CD14-positive monocyte (primary cell): ENCODE measurements at places on chromosomes 7 and 10. TPM values are rescaled to one million over a fixed set of nuclear protein-coding genes. Genes with fewer than 3 reads are reported as not detected.

DNA sequence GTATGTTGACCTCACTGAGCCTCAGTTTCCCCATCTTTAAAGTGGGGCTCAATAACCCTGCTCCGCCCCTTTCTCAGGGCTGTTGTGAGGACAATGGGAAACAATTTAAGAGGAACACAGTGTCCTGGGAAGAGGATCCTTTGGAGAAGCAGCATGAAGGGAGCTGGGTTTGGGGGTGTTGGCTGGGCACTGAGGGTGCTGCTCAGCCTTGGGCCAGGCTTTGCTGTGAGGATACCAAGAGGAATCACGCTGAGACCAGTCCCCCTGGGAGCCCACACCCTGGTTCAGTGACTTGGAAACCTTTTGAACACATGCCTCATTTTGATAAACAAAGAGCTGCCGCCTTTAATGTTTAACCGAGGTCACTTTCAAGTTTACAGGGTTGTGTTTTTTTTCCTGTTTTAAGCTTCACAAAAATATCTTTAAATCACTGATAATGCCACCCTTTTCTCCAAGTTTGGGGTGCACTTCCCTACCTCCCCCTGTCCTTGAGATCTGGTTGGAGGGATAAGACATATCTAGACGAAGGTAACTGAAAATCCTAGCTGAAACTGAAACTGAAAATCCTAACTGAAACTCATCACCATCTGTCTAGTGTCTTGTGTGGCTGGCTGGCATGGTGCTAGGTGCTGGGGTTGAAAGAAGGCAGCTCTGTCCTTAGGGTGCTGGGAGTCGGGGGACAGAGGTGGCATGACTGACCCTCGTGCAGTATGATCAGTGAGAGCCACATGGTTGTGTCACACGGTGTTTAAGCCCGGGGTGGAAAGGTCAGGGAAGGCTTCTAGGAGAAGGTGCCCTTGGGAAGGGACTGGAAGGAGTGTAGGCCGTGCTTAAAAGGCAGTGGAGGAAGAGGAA is 27.7 kb downstream of the ZNF775 start:
- no peak for DNase-seq

GRCh38 chr7:45407730-45408408 is 166.3 kb upstream of the ADCY1 start:
- no peak for DNase-seq

DNA sequence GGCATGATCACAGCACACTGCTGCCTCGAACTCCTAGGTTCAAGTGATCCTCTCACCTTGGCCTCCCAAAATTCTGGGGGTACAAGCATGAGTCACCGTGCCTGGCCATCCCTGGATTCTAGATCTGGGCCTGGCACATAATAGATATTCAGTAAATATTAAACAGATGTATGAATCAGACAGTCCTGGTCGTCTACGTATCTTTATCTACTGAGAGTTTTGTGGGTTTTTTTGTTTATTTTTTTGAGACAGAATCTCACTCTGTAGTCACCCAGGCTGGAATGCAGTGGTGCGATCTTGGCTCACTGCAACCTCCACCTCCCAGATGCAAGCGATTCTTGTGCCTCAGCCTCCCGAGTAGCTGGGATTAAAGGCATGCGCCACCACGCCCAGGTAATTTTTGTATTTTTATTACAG is 24.3 kb upstream of the ITGB1 start:
- DNase-seq: no peak

- no peak for DNase-seq
Measured at GRCh38 chr10:89651916-89652573, 7.0 kb upstream of the PANK1 start.

DNA sequence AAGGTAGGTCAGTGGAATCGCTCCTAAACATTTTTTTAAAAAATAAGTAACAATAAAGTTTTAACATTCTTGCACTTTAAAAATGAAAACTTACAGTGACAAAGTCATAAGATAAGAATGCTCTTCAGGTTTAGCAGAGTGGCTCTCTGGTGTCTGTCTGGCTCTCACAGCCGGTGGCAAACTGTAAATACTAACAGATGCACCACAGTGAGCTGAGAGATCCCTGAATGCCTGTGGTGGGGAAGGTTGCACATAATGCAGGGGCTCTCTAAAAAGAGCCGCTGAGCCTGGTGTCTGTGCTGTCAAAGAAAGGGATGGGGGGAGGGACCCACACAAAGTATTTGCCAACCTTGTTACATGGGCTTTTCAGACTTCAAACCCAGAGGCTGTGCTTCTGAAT is 498.3 kb downstream of the CCSER2 start:
- no peak for DNase-seq

DNA sequence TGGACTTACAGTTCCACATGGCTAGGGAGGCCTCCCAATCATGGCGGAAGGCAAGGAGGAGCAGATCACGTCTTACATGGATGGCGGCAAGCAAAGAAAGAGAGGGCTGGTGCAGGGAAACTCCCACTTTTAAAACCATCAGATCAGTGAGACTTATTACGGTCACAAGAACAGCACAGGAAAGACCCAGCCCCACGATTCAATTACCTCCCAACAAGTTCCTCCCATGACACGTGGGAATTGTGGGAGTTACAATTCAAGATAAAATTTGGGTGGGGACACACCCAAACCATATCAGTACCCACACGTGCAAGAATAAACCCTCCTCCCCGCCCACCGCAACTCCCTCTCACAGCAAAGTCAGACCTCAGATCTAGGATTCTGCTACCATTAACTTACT is 4.5 kb upstream of the AIFM2 start:
- DNase-seq: no peak

GRCh38 chr10:111370101-111370500 is 293.3 kb downstream of the ADRA2A start:
- DNase-seq: no peak

- no peak for DNase-seq
Measured at GRCh38 chr10:78944723-78945312, 123.9 kb upstream of the ZMIZ1 start.

DNA sequence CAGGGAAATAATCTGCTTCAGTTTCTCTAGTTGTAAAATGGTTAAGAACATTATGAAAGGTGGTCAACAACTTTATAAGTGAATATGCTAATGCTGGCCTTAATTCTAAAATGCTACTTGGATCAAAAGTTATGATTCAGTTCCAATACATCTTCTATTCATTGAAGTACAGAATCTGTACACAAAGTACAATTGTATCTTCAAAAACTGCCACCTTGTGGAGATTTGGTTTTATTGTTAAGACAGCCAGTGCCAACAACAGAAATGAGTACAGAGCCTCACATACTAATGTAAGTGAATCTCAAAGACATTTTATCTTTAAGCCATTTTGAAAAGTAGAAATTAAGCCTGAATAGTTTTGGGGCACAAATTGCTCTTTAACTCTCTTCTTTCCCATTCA is 194.0 kb downstream of the CFTR start:
- no peak for DNase-seq

- DNase-seq: no peak
Measured at GRCh38 chr10:71143170-71143569, 69.2 kb upstream of the UNC5B start.

DNA sequence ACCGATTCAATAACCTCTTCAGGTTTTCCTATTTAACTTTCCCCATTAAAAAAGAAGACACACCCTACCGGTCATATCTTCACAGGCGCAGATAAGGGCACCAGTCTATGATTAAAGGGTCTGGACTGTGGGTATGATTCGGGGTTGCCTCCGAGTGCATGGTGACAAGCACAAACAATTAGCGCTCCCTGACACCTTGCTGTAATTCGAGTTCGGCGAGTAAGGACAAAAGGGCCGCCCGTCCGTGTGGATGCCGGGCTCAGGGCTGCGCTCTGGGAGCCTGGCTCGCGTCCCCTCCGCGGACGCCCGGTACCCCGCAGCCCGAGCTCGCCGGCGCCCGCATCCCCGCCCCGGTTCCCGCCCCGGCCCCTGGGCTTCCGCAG is 111.9 kb upstream of the RHEB start:
- DNase-seq: peak; percentile 7

DNA sequence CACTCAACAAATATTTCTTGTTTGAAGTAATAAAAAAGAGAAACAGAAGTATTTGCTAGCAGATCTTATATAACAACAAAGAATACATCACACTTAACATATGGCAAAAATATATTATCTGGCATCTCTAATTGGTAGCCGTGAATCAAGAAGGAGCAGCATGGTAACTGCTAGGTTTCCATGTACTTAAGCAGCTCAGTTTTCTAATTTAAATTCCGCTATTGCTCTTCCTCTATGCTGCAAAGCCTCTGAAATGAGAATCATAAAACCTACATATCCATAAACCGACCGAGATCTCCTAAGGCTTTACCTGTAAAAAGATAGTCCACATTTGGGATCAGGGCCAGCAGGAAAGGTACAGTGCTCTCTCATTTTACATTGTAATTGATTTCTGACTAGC is 76.6 kb upstream of the PTPRZ1 start:
- no peak for DNase-seq

- DNase-seq: peak; percentile 47
Measured at GRCh38 chr7:26500749-26501352, 209.2 kb downstream of the SNX10 start.

GRCh38 chr10:68239596-68240150 is 7.8 kb upstream of the ATOH7 start:
- no peak for DNase-seq

DNA sequence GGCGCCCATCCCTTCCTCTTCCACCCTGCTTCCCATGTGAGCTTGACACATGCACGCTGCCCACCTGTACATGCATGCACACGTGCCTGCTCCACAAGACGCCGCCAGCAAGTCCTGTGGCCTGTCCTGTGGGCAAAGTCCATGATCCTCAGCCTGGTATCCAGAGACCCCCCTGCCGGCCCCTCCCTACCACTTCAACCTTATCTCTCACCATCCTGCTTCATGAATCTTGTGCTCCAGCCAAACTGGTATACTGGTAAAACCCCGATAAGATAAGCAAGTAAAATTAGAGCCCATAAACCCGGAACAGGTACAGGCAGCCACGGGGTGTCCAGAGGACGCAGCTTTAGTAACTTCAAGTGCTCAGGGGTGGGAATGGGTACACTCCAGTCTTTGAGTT is 11.8 kb upstream of the TBXAS1 start:
- DNase-seq: no peak

DNA sequence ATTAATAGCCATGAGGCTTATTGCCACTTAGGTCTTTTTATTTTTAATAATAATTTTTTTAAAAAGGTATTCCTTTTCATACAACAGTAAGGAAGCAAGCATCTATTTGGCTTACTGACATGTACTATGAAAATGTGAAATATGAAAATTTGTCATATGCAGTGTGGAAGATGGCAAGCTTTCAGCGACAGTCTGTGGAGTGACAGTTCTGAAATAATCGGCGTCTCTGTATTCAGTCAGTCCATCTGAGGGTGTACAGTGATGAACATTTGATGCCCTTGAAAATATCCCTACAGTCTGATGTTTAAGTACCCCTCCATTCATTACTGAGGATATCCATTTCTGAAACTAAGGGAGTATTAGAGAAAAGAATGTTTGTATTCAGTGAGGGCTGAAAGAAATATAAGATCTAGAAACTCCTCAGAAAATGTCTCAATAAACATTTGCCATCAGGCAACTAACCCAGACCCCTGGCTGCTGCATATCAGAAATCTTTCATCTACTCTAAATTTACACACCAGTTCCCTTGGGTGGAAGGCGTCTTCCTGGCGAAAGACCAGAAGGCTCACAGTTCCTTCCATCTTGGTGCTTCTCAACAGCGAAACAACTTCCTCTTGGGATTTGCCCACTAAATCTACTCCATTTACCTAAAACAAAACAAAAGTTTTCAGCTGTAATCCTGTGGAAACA is 440.6 kb downstream of the PARD3 start:
- DNase-seq: no peak

GRCh38 chr10:11724938-11725776 is 17.0 kb upstream of the ECHDC3 start:
- peak; percentile 27 for DNase-seq

- DNase-seq: no peak
Measured at GRCh38 chr7:42022791-42023190, 214.2 kb downstream of the GLI3 start.

DNA sequence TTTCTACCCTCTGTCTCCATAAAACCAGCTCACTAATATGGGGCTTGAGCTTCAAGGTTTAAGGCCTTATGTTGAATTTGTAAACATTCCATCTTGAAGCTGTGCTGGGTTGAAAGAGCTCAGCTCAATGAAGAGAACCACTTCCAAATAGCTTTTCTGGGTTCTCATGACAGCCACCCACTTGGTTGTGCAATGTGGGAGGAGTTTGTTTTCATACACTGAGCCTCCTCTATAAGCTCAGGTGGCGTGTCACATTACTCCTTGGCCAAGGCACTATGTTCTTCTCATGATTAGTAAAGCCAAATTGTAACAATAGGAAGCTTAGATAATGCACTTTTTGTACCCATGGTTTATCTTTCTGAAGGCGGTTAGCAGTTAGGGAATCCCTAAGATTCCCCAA is 265.6 kb downstream of the PTEN start:
- DNase-seq: no peak

DNA sequence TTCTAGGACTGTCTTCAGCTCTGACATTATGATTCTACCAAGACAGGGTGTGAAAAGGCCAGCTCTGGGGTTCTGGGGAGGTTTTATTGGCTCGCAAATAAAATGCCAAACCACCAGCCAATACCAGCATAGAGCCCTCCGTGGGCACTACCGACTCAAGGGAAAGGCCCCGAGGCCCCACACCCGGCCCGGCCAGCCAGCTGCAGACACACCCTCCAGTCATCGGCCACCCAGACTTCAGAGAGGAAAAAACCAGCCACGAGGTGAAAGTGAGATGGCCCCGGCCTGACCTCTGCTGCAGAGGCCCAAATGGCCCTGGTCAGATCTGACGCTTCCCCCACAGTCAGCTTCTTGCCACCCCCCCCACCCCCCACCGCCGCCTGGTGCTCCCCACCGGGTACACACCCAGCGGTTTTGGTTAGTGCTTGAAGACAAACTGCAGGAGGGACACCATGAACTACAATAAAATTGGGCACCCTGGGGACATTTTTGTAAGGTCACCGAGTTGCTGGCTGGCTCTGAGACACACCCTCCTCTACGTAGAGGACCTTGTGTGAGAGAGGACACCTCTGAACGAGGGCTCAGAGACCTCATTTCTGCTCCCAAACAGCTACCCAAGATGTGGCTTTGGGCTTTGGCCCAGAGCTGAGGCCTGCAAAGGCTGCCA is 79.9 kb downstream of the PRKAG2 start:
- peak; percentile 77 for DNase-seq

DNA sequence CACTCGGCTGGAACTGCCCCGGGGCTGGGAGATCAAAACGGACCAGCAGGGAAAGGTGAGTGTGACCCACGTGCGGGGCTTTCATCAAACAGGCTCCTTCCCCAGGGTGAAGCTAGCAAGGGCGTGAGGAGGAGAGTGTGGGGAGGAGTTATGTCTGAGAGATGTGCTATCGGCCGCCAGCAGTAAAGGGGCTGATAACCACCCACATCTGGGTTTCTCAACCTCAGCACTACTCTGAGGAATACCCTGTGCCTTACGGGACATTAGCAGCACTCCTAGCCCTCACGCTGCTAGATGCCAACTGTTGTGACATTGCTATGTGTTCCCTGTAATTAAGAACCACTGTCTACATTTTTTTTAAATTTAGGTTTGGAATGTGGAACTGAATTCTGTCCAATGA is 113.9 kb upstream of the STK17A start:
- DNase-seq: no peak

Gene FAM237B
- not detected in 2 replicates for polyA plus RNA-seq

Gene CYP2C8
- polyA plus RNA-seq: not detected in 2 replicates

Gene SOSTDC1
- not detected for polyA plus RNA-seq

Gene EGR2
- polyA plus RNA-seq: 3.4 and 9.9 TPM in 2 replicates

Gene PNLIPRP1
- not detected for polyA plus RNA-seq

Gene WNT2
- polyA plus RNA-seq: not detected

Gene STRIP2
- polyA plus RNA-seq: 0.11 TPM

Gene STOX1
- polyA plus RNA-seq: 0.03 TPM in 1 of 2 replicates, not detected in the other

Gene MOGAT3
- polyA plus RNA-seq: not detected

Gene LLCFC1
- not detected for polyA plus RNA-seq

Gene CXCL12
- polyA plus RNA-seq: not detected

Gene SAMD8
- polyA plus RNA-seq: 13.0 TPM

Gene AGAP3
- polyA plus RNA-seq: 6.8 TPM

Gene PAX4
- polyA plus RNA-seq: not detected in 2 replicates
